Fibroblast of skin of back (primary cell): ENCODE measurements at places on chromosomes 12 and 14.
A peak's percentile ranks its signal among the peaks of the same experiment; 100 is the strongest.

- peak; percentile 11 for DNase-seq
Measured at GRCh38 chr12:96094201-96094600, 58.8 kb upstream of the LTA4H start.

- peak; percentile 23 for DNase-seq
Measured at GRCh38 chr12:96190413-96191108, 3.6 kb upstream of the ELK3 start.

DNA sequence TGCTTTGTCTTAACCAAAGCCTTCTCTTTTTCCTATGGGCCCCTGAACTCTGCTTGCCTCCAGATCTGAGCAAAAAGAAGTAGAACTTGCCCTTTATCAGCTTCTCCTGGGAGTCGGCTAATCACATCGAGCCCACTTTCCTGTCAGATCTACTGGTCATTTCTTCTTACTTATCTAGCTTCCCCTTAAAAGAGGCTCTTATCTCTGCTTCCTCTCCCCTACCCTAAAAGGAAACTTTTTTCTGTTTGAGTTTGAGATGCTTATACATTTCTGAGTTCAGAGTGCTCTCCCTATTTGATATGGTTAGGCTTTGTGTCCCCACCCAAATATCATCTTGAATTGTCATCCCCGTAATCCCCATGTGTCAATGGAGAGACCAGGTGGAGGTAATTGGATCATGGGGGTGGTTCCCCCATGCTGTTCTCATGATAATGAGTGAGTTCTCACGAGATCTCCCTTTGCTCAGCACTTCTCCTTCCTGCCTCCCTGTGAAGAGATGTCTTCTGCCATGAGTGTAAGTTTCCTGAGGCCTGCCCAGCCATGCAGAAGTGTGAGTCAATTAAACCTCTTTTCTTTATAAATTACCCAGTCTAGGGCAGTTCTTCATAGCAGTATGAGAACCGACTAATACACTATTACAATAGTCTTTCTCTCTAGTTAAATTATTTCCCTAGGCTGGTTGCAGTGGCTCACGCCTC lies 114.7 kb upstream of the AMN1 start:
- DNase-seq: no peak

- DNase-seq: peak; percentile 85
Measured at GRCh38 chr14:76926521-76927251, 100.5 kb downstream of the LRRC74A start.

- no peak for DNase-seq
Measured at GRCh38 chr14:53237488-53237887, 84.4 kb upstream of the DDHD1 start.

DNA sequence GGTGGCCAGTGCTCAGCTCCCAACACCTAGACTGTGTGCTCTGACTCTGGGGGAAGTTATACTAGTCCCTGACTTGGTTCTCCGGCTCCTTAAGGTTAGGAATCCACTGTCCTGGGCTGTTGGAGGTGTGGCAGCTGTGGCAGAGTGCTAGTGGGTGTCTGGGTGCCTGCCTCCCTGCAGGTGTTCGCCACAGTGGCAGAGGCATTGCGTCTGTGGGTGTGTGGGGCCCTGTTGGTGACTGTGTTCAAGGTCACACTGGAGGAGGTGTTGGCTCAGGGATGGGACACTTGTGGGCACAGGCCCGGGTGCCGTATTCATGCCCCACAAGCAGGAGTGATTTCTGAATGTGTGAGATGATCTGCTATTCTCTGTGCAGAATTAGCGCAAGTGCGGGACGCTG lies 467.4 kb downstream of the TMEM121 start:
- no peak for DNase-seq

DNA sequence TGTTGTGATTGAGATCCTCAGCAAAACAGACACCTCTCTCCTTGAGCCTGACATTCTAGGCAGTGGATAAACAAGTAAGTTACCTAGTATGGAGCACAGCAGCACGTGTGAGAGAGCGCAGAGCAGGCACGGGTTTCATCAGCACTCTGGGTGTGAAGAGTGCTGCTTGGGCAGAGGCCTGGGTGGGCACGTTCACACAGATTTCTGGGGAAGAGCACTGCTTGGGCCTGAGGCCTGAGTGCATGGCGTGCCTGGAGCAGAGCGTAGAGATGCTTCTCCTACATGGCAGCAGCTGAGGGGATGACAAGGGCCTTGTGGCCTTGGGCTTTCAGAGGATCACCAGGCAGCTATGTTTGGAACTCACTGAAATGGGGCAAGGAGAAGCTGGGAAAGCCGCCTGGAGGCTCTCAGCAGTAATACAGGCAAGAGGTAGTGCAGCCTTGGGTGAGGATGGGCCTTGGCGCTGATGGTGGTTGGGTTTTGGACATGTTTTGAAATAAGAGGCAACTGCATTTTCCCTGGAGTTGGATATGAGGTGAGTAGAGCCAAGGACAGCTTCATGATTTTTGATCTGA lies 17.6 kb downstream of the CKB start:
- DNase-seq: no peak

- no peak for DNase-seq
Measured at GRCh38 chr14:97036086-97036852, 239.1 kb downstream of the VRK1 start.

DNA sequence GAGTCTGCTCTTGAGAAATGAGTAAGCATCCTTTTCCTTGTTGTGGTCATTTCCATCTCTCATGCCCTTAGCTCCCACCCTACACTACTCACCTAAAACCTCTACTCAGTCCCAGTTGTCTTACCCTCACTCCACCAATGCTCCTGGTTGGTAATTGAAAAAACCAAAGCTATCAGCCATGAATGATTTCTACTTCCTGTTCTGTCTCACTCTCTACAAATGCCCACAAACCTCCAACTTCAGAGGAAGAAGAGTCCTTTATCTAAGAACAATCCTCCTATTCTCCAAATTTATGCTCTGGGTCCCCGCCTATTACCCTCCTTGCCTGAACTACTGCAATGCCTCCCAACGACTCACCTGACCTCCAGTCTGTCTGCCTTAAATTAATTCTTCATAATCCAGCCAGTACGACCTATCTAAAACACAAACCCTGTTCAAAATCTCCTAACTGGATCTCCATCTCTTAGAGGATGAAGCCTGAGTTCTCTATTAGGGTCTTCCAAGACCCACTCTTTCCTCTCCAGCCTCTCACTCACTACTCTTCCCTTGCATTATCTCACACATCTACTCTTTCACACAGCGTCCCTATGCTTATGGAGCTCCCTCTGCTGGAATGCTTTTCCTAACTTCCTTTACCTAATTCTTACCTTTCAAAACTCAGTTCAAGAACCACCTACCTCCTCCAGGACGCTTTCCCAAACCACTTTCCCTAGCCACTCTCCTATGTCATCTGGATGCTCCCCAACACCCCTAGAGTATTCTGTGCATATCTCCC lies 2.2 kb downstream of the DHRS1 start:
- DNase-seq: peak; percentile 30

DNA sequence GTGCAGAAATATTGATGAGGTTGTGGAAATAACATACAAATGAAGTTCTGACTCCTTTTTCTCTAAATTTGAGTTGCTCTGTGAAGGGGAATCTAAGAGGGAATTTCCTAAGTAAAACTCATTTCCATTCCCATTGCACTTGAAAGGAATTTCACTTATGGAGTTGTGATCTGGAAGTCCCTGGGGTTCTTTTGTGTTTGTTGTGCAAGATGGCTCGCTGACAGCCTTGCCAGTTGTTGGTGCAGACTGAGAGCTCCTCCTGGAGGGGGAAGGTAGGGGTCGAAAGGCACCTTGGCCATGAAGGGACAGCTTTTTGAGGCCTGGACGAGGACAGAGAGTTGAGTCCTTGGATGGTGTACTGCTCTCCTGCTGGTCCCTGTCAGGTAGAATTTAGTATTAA lies 72.0 kb downstream of the C12orf56 start:
- DNase-seq: peak; percentile 48

- DNase-seq: no peak
Measured at GRCh38 chr14:81589381-81590065, 55.9 kb upstream of the SEL1L start.

DNA sequence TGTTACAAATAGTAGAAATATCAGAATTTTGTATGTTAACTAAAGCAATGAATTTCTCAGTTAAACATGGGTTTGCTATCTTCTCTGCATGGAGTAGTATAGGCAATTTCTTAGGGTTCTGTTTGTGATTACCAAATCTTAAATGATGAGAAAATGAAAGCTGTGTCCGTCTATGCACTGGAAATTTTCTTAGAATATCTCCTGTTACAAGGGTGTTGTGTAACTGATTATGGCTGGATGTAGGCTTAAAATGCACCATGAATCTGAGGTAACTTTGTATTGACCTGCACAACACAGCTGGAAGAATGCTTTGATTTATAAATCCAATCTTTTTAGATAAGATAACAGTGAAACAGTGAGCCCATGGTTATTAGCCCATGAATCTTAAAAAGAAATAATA lies 17.8 kb downstream of the TRIP11 start:
- DNase-seq: no peak

DNA sequence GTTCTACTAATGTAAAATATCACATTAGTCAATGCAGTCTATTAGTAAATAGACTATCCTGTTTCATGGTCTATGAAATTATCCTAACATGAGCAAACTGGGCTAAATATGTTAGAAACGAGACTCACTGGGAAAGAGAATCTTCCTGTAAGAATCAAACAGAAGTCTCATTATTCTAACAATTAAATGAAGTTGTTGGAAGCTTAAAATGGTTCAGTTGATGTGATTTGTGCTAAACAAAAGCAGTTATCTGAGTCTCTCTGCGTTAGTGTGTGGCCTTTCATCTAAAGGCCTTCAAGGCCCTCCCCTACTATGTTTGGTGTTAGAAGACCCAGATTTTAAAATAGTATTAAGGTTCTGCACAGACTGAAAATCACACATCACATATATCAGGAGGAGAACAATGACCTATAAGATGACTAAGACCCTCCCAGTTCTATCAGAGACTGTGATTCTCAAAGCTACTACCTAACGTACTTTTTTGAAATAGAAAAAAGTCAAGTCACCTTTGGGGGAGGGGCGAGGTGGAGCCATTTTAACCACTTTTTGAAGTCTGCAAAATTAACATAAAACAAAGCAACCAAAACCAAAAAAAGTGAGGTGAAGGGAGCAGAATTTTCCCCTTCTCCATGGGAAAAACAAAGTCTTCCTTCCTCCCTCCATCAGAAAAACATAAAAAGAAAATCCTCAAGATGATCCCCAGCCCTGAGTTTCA lies 82.3 kb downstream of the DENND5B start:
- DNase-seq: no peak

DNA sequence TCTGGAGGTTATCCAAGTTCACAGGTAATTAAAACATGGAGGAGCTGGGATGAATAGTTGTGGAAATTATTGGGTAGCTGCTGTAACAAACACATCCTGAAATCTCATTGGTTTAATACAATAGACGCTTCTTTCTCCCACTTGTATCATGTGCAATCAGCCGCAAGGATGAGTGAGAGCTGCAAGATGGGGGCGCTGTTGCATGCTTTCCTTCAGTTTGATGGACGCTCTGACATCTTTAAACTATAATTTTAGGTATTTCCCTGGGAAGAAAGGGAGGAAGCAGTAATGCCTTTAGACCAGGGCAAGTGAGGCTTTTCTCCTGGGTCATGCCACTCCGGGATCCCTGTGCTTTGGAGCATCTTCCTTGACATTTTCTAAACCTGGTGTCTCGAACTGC lies 178.7 kb downstream of the PAWR start:
- peak; percentile 25 for DNase-seq

DNA sequence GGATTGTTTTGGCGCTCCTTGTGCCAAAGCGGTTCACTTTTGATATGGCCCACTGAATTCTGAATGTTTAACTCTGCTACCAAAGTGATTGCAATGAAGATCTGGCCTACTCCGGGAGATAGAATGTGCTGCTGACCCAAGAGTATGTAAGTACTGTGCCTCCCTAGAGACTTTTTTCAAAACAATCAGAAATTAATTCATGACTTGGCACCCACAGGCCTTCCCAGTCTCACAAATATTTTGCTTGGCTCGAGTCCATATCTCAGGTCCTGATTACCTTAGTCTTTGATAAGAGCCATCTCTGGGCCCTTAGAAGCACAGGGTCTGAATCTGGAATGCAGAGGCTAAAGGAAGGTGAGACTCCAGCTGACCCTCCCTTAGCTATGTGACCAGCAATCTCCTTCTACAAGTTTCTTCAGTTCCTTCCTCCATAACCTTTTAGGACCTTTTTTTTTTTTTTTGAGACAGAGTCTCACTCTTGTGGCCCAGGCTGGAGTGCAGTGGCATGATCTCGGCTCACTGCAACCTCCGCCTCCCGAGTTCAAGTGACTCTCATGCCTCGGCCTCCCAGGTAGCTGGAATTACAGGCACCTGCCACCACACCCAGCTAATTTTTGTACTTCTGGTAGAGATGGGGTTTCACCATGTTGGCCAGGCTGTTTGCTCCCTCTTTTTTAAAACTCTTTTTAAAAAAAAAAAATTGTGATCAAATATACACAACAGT lies 49.5 kb upstream of the METAP2 start:
- no peak for DNase-seq

- peak; percentile 9 for DNase-seq
Measured at GRCh38 chr12:120012067-120012621, 23.1 kb downstream of the BICDL1 start.

DNA sequence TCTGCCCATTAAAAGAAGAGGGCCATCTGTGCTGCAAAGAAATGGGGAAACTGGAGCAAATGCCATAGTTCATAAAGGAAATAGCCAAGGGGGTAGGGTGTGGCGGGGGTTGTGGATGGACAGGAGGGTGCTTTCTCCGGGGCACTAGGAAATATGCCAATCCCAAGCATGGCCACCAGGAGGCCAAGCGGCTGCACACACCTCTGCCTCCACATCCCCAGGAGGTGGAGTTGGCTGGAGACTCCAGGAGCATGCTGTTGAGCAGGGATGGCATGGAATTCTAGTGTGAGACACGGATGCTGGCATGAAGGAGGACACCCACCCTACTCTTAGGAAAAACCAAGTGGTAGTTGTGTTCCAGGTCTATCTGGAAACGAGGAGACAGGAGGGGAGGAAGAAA lies 25.2 kb downstream of the NID2 start:
- DNase-seq: peak; percentile 58

GRCh38 chr12:120181991-120182631 lies 12.4 kb downstream of the GCN1 start:
- DNase-seq: peak; percentile 17

- peak; percentile 37 for DNase-seq
Measured at GRCh38 chr12:65859519-65859918, 35.2 kb downstream of the HMGA2 start.

DNA sequence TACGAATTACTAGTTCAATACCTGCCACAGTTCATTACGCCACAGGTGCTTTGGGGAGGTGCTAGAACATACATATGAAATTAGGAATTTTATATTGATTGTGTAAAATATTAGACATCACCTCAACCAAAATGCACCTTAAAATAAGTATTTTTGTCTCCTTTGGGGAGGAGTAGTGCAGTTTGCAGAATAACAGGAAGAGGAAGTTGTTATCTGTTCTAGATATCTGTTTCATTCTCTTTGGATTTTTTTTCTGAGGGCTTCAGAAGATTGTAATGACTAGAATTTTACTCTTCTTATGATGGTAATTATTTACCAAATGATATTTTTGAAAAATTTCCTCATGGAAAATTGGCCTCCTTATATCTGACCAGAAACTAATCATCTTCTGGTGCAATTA lies 9.9 kb upstream of the GYS2 start:
- DNase-seq: no peak
